Naive thymus-derived CD4-positive, alpha-beta T cell (primary cell): ENCODE measurements at places on chromosomes 4 and X.

- DNase-seq: no peak
These were observed 22.6 kb downstream of the PLS3 start for GRCh38 chrX:115583496-115584004.

- no peak for DNase-seq
These were observed 373.6 kb upstream of the RASGEF1B start for GRCh38 chr4:81845273-81845672.

DNA sequence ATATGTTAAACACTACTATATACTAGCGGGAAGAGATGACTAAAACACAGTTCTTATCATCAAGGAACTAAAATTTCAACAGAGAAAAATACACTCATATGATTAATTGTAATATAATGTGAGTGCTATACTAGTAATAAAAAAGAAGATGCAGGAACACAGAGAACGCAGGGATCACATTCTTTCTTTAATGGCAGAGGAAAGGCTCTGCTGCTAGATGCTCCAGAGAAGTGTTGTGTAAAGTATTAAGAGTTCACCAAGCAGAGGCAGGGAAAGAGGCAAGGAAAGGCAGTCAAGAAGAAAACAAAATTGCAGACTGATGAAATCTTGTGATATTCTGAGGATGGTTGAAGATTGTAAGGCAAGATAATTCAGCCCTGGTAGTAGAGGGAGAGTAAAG is 394.7 kb downstream of the PDGFC start:
- DNase-seq: no peak

GRCh38 chr4:122715221-122715620 is 17.3 kb upstream of the BBS12 start:
- DNase-seq: no peak

DNA sequence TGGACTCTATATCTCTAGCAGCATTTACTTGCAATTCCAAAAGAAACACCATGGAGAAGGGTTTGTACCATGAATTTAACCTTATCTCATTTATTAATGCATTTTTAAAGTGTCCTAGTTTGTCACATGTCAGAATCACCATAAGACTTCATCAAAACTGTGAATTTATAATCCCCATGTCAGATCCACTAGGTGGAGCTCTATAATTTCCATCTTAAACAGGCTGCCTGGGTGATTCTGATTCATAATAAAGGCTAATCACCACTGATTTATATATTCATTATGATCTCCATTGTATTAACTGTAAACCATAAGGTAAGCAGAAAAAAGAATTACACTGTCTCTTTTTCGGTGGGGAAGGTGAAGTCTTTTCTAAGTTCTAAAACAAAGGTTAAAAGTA is 4.0 kb downstream of the TCEAL2 start:
- DNase-seq: no peak

DNA sequence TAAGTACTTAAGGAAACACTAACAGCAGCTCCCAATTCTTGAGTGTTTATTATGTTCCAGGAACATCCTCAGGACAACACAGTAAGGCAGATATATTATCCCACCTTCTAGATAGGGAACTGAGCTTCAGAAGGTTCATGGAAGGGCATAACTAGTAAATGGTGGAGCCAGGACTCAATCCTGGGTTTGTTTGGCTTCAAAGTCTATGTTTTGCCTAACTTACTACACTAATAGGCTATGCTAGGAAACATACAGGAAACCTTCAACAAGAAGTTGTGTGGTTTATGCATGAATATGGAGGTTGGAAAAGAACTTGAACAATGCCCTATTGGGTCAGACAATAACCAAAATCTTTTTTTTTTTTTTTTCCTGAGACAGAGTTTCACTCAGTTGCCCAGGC is 72.5 kb upstream of the GPR34 start:
- DNase-seq: no peak

DNA sequence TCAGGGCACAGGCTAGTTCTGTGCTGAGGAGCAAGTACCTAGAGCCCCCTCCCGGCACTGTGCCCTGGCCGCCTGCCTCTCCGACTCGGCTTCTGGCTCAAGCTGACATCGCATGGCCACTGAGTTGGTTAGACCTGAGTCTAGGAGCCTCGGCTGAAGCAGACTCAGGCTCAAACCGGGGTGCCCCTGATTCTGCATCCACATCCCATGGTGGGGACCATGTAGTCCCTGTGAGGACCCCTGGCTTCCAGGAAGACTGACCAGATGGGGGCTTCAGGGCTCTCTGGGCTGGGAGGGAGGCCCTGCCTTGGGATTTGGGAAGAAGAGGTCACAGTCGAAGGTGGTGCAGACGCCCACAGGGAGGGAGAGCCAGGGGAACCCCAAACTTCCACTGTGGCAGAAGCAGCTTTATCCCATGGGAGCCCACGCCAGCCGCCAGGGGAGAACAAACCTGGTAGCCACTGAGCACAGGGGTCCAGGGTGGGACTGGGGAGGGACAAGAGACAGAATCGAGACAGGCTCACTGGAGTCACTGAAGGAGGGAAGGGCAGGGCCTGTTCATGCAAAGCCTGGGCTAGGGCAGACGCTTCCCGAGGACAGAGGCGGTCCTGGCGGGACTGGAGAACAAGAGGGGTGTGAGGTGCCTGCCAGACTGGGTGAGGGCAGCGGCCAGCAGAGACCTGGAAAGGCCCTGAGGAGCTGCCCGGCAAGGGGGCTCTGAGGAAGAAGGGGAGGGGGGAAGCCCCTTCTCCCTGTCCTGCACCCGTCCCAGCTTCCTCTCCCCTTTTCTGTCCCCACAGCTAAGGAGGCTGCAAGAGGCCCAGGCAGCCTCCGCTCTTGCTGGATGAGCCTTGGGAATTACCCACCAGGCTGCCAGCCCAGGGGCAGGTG is 1.1 kb downstream of the PDE6B start:
- DNase-seq: no peak

DNA sequence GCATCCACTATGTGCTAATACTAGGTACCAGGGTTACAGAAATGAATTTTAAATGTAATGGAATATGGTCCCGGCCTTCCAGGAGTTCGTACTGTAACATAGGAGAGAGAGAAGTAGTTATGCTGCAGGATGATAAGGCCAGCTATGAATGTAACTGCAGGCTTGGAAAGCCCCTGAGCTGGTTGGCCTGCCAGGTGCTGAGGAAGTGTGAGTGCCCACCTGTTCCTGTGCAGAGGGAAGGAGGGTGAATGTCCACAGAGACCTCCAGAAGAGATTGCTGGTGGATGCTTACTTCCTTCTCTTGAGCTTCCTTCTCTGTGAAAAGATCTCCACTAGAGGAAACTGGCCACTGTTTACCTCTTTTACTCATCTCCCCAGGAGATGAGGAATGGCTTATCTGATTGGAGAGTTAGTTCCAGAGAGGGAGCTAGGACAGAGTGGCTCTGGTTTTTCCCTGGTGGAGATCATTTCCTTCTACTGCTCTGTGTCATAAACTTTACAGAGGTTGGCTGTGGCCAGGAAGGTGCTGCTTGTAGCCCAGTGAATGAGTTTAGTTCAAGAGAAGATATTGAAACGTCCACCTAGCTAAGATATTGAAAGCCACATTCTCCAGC is 114.0 kb upstream of the LNX1 start:
- DNase-seq: no peak

- no peak for DNase-seq
These were observed 35.5 kb upstream of the SORBS2 start for GRCh38 chr4:185847352-185848097.

GRCh38 chr4:85784947-85785346 is 310.0 kb downstream of the ARHGAP24 start:
- no peak for DNase-seq

DNA sequence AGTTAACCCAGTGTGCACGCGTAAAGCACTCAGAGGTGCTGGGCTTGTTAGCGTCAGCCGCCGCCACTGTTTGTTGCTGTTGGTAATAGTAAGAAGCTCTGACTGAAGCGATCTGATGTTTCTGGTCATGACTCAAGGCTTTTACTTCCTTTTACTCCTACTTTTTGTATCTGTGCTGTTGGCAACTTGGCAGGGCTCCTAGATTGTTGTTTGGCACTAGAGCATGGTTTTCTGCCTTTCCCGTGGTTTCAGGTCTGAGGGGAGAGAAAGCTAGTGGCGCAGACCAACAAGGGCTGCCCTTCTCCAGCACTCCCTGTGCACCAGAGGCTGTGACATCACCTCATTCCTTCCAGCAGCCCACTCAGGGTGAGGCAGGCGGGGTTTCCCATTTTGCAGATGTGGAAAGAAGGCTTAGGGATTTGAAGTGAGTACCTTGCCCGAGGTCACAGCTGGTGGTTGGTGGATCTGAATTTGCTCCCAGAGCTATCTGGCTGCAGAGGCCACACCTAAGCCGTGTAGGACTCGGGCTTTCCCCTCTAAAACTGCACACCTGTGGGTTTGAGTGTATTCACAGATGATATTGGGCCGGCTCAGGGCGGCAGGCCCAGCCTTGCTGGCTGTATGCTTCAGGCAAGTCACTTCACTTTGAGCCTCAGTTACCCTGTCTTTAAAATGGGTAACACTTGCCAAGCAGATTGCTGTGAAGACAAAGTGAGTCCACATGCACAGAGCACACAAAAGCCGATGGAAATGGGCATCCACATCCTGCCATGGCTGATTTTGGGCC is 51.2 kb upstream of the TADA2B start:
- no peak for DNase-seq

- no peak for DNase-seq
These were observed 9.0 kb upstream of the BCOR start for GRCh38 chrX:40106676-40107290.

GRCh38 chr4:184628103-184628502 is 21.1 kb downstream of the CASP3 start:
- no peak for DNase-seq

- no peak for DNase-seq
These were observed 43.5 kb upstream of the CD99 start for GRCh38 chrX:2647627-2648026.

- no peak for DNase-seq
These were observed 2.1 kb upstream of the NKX6-1 start for GRCh38 chr4:84501202-84501503.
